Cerebellar nuclear complex (tissue), 1 donor: ENCODE measurements at places on chromosomes 16 and 17.

DNA sequence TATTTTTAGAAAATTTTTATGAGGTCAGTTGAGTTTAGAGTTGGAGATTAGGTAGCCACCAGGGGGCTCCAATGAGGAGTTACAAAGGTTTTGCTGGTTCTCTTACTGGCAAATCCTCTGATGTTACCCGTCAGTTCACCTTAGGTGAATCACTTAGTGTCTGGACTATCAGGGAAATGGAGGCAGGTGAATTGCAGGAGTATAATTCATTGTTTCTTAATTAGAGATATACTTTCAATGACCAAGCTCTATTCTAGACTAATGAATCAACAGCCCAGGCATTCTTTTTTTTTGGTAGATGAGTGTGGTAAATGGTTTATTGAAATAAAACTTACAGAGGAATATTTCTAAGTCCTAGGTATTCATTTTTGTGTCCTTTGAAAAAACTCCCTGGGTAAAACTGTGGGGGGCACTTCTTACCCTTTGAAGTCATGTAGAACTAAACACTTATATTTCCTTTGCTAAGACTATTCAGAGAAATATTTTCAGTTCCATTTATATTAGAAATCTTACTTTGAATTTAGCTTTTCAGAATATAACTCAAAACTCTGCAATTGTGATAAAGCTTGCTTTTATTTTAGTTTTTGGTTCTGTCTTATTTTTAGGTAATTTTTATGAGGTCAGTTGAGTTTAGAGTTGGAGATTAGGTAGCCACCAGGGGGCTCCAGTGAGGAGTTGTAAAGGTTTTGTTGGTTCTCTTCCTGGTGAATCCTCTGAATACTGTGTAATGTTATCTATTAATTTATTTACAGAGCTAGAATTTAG lies 17.7 kb downstream of the PSMD11 start:
- DNase-seq, result no peak

DNA sequence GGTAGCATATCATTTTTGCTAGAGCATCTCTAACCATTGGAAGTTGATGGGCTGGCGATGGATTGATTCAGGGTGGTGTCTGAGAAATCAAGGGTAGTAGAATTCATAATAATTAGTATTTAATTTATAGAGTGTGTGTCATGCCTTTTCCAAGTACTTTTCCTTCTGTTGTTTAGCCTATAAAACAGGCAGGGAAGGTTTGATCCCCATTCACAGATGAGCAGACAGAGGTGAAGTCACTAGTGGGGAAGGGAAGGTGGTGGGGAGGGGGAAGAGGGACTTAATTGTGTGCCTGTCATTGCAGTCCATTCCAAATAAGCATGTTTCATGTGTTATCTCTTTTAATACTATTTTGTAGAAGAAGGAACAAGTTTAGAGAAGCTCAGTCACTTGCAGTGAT lies 131.3 kb downstream of the MSI2 start:
- no peak for DNase-seq

DNA sequence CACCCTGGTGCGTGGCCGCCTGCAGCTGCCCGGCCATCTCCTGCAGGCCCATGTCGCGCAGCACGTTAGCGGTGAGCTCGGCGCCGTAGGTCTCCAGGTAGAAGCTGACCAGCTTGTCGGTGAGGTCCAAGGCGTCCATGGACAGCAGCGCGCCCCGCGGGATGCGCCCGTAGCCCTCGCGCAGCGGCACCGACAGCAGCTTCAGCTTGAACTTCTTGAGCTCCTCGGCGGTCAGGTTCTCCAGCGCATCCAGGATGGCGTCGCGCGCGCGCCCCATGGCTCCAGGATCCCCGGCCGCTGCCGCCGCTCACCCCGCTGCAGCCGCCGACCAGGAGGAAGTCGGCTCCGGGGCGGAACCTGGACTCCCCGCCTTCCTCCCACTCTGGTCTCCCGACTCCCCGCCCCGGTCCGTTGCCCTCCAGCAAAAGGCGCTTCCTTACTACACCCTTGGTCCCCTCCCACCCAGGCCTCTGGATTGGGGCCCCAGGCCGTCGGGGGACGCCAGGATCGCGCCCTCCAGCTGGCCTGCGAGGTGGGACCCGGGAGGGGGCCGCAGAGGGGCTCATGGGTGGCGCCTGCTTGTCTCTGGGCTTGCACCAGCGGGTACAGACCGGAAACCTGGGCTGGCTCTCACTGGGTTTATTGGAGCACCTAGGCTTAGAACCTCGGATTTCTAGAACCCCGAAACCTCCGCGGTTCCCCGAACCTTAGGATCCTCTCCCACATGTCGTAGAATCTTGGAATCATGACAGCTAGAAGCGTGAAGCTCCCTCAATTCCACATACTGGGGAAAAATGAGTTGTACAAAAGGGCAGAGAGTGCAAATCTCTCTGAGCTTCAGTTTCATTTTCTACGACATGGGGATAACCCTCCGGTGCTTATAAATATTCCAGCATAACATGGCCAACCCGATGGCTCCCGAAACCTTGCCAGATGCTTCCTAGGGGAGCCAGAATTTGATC lies at the start of gene PYCARD:
TSS of gene PYCARD (minus strand) at position 347 of the 962 bp plus-strand sequence. CDS start at position 277, 70 bp downstream.
- DNase-seq, result no peak

DNA sequence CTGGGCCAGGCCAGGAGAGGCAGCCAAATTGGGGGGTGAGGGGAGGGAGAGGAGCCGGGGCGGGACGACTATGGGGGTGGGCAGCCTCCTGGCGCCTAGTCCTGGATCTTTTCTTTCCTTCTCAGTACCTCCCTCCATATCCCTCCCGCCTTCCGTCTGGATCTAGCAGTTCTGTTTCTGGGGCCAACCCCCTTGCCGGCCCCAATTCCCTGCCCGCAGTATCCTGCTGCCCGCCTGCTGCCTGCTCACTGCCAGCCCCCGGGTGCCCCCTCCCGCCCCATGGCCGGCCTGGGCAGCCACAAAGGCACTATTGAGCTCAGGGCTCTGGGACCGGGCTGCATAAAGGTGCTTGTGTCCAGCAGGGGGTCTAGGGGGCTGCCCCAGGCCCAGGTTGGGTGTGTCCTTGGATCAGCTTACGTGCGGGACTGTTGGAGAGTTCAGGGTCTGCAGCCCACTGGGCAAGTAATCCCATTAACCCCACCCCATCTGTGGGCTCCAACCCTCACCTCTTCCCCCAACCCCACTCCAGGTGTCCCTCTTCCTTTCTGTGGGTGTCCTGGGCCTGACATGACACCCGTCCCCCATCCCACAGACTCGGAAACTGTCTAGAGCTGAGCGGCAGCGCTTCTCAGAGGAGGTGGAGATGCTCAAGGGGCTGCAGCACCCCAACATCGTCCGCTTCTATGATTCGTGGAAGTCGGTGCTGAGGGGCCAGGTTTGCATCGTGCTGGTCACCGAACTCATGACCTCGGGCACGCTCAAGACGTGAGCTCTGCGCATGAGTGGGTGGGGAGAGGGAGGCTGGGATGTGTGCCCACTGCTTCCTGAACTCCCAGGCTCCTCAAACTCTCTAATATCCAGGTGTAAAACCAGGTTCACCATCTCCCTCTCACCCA lies 2.0 kb downstream of the WNK4 start:
- DNase-seq, result no peak

DNA sequence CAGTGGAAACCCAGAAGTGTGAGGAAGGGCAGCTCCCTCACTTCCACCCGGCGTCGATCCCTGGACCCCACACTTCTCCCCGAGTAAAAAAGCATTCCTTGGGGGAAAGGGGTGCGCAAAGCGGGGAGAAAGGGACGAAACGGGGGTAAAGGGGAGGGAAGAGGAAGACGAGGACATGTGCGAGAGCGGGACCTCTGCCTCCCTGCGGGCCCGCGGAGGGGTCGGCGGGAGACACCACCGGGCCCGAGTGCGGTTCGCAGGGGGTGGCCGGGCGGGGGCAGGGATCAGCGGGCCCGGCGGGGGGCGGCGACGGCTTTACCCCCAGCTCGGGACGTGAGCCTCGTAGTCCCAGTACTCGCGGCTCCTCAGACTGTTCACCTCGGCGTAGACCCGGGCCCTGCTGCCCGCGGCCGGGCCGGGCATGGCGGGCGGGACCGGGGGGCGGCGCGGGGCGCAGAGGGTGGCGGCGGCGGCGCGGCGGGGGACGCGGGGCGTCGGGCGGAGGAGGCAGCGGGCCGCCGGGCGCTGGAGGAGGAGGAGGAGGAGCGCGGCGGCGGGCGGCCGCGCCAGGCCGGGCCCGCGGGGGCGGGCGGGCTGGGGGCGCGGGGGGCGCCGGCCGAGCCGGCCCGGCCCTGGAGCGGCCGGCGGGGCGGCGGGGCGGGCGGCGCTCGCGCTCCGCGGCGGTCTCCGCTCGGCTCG lies 443 bp downstream of the CSNK2A2 start:
- no peak for DNase-seq

GRCh38 chr17:74325376-74325742 lies 667 bp upstream of the KIF19 start:
- no peak for DNase-seq

DNA sequence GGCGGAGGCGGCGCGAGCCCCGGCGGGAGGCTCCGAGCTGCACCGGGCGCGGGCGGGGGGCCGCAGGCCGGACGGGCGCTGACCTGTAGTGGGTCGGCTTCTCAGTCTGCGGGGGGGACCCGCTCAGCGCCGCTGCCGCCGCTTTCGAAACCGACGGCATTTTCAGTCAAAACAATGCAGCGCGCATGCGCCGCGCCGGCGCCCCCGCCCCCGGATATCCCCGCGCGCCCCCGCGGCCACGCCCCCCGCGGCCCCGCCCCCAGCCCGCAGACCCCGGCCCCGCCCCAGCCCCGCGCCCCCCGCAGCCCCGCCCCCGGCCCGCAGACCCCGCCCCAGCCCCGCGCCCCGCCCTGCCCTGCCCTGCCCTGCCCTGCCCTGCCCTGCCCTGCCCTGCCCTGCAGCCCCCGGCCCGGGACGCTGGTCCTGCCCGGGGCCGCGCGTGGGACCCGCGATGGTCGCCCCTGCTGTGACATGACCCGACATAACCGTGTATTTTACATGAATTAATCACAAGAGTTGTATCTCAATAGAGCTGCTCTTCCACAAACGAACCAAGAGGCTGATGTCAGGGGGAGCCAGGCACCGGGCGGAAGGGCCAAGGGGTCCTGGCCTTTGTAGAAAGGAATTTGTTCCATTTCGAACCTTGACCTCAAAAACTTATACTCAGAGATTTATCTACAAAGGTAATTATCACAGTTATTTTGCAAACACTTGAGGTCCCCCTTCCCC lies at the start of gene UNKL:
TSS of gene UNKL (minus strand) at position 173 of the 729 bp plus-strand sequence. CDS start at position 160, 13 bp downstream.
- DNase-seq, result no peak

GRCh38 chr17:18968345-18968744 lies 16.4 kb downstream of the SLC5A10 start:
- DNase-seq, result no peak

DNA sequence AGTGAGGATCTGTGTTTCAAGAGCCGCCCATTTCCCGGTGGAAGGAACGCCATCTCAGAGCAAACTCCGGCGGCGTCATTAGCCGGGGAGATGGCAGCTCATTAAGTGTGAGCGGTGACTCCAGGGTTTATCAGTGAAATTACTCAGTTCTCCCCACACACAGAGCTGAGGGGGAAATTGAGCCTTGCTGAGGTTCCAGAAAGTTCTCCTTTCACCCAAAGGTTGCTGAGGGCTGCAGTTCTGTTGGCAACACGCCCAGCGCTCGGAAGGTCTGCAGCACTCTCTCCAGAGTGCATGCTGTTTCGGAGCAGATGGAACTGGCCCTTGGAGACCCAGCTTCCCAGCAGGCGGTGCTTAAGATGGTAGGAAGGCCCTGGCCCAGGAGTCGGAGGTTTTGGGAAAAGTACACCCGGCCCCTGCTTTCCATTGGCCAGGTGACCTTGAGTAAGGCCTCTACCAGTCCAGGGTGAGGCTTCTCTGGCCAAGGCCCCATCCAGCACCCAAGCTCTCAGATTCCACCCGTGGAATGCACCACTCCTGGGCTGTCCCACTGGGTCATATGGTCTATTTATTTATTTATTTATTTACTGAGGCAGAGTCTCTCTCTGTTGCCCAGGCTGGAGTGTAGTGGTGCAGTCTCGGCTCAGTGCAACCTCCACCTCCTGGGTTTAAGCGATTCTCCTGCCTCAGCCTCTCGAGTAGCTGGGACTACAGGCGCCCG lies 167.7 kb upstream of the CIBAR2 start:
- no peak for DNase-seq

GRCh38 chr16:4082474-4083044 lies 33.7 kb downstream of the ADCY9 start:
- no peak for DNase-seq

- no peak for DNase-seq
Measured at GRCh38 chr16:21021316-21021715, 120.7 kb downstream of the LYRM1 start.

GRCh38 chr17:48549914-48550501 lies 5.1 kb upstream of the HOXB2 start:
- DNase-seq, result no peak

- no peak for DNase-seq
Measured at GRCh38 chr16:57603115-57604024, 25.1 kb upstream of the ADGRG1 start.

GRCh38 chr17:2299136-2299535 lies 4.4 kb downstream of the SMG6 start:
- DNase-seq, result no peak

GRCh38 chr16:9007177-9007794 lies 43.6 kb upstream of the USP7 start:
- DNase-seq, result no peak

DNA sequence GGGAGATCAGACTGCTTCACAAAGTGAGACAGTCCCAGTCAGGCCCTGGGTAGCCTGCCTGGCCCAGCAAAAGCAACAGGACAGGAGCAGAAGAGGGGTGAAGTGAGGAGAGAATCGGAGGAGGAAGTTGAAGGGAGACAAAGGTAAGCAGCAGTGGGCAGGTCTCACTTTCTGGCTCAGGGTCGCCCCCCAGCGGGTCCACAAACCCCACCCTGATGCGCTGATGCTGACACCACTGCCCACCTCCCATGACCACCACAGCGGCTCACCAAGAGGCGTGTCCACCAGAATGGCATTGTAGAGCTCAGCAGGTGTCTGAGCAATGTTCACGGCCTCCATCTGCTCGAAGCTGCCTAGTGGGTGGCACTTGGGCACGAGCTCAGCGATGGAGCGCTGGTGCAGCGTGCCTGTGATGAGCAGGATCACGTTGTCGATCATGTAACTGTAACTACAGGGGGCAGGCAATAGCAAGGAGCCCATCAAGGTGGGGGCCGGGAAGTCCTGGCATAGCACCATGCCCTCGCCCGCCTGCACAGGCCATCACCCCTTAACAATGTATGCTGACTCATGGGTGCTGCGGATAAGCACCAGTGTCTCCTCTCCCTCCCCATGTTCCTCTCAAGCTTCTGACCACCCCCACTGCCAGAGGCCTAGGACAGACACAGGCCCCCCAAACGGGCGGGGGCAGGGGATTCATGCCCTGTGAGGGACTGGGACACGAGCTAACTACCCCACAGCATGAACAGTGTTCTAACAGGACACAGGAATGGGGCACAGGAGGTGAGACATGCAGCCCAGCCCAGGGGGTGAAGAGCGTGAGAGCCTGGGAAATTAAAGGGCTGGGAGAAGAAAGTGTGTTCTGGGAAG lies 13.6 kb downstream of the HSD11B2 start:
- no peak for DNase-seq
